ENCODE measurements at places on chromosomes 5 and 9.

GRCh38 chr9:38039907-38040682 is 28.9 kb downstream of the SHB start:
- DNase-seq: no peak

DNA sequence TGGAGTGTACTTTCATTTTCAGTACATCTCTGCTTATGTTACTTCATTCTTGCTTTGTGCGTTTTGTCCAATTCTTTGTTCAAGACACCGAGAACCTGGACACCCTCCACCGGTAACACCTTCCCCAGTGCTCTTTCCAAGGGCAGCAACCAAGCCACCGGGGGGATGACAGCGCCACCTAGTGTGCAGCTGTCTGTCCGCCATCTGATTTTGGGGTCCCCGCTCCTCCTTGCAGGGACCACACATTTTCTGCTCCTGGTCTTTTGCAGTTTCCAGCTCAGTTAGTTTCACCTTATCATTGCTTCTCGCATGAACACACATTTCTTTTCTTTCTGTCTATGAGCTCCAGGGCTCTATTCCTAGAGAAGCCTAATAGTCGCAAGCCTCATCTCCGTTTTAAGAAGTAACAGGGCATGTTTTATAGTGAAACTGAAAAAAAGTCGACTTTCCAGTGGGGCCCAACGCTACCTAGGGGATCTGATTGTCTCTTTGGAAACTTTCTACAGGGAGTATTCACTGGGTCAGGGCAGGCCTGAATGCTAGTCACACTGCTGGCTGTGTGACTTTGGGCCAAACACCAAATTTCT is 152.1 kb downstream of the FSTL4 start:
- DNase-seq: no peak

GRCh38 chr9:35960039-35960655 is 2.2 kb upstream of the OR2S2 start:
- no peak for DNase-seq

DNA sequence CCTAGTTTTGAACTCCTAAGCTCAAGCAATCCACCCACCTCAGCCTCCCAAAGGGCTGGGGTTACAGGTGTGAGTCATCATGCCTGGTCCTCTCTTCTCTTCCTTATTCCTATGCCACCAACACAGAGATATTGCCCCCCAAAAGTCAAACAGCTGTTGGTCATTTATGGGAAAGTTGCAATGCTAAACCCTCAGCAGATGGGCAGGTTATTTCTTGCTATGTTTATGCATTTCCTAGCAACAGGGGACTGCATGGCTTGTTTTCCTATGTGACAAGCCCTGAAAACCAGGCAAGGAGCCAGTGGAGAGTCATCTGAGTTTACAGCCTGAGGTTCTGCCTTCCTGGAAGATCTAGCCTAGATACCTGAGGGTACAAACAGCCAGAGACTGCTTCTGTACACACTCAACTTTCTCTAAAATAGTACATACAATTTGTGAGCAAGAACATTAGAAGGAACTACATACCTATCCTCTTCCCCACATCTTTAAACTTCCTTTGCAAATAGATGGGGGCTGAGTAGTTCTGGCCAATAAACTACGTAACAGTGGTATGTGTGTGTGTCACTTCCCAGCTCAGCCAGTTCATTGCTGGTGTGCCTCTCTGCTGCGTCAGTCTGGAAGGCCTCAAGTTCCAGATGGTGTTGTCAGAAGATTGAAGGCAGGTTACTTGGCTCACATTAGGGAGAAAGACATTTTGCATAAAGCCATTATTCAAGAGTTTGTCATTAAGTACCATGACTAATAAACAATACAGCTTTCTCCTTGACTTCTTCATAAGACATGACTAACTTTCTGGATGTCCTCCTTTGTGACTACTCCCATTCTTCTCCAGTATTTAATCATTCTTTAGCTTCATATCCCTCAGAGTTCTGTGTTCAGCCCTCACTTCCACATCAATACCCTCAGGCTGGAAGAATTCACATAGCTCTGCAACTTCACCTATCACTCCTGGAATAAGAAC is 65.3 kb downstream of the CSNK1A1 start:
- no peak for DNase-seq

GRCh38 chr5:9365512-9365911 is 180.4 kb downstream of the SEMA5A start:
- no peak for DNase-seq

- DNase-seq: no peak
These were observed 29.9 kb upstream of the MYOT start for GRCh38 chr5:137837491-137838394.

DNA sequence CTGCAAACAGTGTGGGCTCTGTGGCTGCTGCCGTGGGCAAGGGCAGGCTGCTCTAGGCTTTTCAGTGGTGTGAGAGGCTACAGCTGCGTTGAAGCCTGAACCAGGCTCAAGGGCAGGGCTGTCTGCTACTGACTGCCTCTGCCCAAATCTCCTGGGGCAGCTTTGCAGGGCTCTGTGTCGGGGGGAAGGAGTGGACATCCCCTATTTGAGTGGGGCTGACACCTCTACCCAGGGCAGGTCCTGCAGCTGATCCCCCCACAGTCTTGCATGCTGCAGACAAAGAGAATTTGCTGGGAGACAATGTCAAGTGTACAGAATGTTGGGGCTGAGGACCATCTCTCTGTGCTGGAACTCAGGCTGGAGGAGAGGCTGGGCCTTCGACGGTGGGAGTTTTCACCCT is 240.2 kb downstream of the PBX3 start:
- no peak for DNase-seq

DNA sequence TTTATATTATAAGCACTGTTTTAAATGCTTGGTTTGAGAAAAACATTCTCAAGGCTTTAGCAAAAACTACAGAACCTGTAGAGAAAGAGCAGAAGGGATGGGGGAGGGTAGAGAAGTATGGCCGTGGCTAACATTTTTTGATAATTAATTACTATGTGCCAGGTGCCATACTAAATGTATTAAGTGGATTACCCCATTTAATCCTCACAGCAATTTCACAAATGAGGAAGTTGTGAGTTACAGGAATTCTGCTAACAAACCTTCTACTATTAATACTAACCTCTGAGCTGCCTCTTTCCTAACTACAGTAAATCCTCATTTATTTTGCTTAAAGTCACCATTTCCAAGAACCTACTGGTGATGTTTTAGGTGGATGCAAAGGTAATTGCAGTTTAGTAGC is 157.9 kb downstream of the RNF180 start:
- no peak for DNase-seq

GRCh38 chr5:1640421-1640881 is 116.7 kb upstream of the LPCAT1 start:
- no peak for DNase-seq

GRCh38 chr5:94544031-94544650 is 74.3 kb downstream of the KIAA0825 start:
- no peak for DNase-seq

Data from head of caudate nucleus (tissue), 42 donors.